NCI-H1105 (cell line): ENCODE measurements at places on chromosomes 7 and 10.

GRCh38 chr7:103394566-103394965 lies 47.1 kb downstream of the PSMC2 start:
- DNase-seq = no peak

DNA sequence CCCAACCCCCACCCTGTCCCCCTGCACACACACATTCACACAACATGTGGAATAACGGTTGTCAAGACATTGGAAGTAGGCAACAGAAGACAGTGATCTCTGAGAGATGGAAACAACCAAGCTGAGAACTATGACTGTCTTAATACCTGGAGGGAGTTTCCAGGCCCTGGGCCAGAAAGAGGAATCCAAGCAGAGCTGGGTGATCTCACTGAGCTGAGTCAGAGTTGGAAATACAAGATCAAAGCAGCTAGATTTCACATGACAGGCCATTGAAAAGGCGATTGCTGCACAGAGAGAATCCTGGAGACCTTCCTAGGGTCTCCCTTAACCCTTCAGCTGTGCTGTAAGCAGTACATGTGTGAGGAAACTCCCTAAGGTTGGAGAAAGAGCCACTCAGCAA lies 165.8 kb upstream of the PRSS1 start:
- no peak for DNase-seq

- DNase-seq = no peak
These were observed 15.1 kb upstream of the COL17A1 start for GRCh38 chr10:104100795-104101194.

DNA sequence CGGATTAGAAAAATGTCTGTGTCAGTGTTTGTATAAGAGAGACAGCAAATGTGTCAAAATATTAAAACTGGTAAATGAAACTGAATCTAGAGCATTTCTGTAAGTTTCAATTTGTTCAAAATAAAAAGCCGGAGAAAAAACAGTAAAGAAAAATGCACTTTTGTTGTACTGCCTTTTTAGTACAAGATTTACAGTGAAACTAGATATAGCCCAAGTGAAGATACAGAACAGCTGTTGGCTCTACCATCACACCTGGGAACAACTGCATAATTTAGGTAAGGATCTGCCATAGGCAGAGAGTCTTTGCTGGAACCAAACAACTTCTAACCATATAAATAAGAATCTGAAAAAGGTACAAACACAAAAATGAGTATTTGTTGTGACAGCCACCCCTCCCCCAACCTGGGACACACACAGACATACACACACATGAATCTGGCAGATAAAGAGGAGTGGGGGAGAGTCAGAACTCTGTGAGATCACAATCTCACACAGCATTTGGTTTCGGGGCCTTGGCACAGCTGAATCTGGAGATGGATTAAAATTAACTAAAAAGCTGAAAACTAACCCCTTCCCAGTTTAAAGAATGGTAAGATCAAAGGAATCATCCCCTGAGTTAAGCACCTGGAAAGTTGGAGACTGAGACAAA lies 54.8 kb downstream of the DPY19L1 start:
- no peak for DNase-seq

- DNase-seq = peak; percentile 49
These were observed 127.2 kb downstream of the SRI start for GRCh38 chr7:88092676-88092999.

DNA sequence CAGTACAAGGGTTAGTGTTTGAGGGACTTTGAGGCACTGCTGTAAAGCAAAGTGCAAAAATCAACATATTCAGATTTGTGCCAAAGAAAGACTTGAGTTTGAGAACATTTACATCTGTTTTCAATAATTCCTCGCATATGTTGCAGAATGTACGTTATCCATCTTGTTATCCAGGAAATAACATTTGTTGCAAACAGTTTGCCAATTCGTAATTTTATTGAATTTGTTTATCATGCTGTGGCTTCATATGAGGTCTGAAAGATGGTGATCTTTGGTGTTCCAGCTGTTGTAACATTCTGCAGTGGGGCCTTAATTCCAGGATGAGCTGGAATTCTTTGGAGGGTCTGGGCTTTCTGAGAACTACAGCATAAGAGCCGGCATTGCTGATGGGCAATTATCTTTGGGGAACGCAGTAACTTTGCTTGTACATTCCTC lies 396.2 kb downstream of the LRMDA start:
- DNase-seq = no peak

DNA sequence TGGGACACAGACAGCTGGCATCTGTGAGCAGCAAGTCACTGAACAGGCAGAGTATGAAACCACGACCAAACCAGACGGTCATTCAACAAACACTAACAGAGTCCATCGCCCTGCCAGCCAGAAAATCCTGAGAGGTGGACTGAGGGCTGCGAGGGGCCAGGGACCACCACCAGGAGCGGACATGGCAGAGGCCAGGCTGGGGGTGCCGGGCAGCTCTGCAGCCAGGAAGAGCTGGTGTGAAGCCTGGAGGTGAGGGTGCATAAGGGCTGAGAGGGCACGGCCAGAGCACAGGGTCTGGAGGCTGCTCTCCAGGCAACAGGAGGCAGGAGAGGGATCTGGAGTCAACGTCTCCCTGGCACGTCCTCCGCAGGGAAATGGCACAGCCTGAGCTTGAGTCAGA lies 15.5 kb downstream of the MAD1L1 start:
- no peak for DNase-seq

DNA sequence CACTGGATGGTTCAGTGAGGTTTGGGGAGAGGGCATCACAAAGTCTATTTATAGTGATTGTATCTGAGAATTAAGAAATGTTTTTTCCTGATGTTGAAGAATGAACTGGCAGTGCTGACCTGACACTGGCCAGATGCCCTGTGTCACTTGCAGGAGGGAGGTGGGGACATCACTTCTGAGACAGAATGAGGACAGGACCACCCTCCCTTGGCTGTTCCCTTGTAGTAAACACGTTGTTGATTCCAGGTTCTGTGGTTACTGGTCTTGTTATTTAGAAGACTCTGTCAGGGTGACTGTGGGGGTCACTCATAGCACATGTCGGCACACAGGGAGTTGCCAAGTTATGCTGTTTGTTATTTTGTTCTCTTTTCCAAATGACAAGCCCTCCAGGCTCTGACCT lies 126.4 kb downstream of the ADCY1 start:
- DNase-seq = no peak

DNA sequence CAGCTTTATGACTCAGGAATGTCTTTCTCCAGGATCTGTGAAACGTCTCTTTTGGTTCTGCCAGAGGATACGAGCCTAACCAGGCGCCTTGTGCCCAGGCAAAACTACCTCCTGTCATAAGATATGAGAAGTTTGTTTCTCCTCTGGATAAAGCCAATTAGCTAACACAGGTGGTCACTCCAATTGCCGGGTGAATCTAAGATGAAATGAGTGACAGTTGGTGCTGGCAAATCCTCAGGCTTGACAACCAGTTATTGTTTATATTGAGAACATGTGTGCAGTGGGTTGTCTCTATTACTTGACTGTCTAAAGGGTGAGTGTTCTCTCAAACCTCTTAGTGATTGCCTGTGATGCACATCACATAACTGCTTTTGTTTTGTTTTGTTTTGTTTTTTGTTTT lies 449.1 kb downstream of the XPNPEP1 start:
- DNase-seq = no peak

GRCh38 chr7:128886391-128887168 lies 23.9 kb downstream of the ATP6V1F start:
- DNase-seq = no peak

DNA sequence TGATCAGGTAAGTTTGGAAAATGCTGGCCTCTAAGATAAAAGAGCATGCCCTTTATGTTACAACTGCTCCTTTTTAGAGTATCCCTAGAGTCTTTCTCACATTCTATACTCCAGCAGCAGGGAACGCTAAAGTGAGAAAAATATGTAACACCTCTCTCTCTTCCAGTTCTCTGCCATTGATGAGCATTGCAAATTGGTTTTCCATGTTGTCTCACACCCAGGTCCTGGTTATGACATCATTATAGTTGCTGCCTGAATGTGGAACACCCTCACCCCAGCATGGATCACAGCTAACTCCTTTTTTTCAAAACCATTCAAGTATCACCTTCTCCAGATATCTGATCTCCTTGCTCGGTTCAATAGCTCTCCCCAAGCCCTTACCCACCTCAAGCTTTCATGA lies 84.4 kb downstream of the DGKI start:
- DNase-seq = no peak

DNA sequence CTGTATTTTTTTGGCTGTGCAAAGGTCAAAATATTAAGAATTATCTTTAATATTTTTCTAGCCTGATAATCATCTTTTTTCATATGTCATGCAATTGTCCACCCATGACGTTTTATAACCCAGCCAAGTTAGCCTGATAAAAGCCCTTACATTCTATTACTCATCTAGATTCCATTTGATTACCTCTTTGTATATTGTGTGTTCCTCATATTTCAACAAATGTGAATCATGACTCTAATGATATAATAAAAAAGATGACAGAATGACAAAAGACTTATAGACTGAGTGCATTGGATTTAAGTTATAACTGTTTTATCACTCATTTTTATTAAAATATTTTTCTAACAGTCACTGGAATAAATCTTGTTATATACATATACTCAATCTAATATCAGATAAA lies 1560.0 kb upstream of the LRRTM3 start:
- no peak for DNase-seq

DNA sequence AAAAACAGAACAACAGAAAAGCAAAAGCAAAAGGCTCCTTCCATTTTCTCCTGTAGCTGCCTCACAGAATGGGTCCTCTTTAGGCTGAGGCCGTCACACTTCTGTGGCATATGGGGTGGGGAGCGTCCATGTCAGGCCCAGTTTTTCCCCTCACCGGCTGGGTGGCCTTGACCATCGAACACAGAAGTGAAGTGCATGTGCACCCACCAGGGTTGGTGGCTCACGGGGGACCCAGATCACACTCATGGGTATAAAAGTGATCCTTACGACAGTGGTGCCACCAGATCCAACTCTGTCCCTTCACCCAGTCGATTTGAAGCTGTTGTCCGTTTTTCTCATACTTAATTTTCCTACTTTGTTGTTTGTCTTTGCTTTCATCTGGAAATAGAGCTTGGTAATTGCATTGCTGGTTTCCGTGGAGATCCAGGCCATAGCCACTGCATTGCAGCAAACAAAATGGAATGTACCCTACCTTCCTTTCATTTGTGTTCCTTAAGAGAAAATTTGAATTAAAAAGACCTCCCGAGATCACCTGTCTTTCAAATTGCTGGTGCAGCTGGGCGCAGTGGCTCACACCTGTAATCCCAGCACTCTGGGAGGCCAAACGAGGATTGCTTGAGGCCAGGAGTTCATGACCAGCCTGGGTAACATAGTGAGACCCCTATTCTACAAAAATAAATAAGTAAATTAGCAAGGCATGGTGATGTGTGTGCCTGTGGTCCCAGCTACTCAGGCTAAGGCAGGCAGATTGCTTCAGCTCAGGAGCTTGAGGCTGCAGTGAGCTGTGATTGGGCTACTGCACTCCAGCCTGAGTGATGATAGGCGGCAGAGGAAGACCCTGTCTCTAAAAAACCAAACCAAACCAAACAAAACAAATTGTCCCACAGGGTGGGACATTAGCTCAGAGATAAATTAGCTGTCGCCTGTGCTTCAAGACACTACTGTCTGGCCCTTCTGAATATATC lies 10.7 kb upstream of the GJD4 start:
- DNase-seq = no peak

DNA sequence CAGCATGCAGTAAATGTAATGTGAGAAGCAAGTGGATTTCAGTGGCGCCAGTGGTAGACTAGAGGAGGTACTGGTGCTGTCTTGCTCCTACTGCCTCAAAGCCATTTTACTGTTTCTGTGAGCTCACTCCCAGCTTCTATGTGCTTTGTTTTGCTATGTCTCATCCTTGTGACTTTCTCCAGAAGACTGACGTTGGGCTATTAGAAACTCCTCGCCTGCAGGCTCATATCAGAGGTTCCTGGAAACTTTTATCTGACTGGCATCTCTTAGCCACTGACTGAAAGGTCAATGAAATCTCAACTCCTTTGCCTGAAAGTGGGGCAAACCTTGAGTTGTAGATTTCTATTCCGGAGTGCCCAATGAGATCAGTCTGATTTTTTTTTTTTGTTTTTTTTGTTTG lies 66.4 kb upstream of the SORCS1 start:
- no peak for DNase-seq

- DNase-seq = no peak
These were observed 29.2 kb downstream of the EXOC4 start for GRCh38 chr7:133282094-133282493.

- no peak for DNase-seq
These were observed 64.0 kb downstream of the DMBT1 start for GRCh38 chr10:122624546-122624945.

GRCh38 chr10:123458933-123459332 lies 207.2 kb upstream of the GPR26 start:
- no peak for DNase-seq

GRCh38 chr10:23432639-23433038 lies 6.2 kb upstream of the OTUD1 start:
- DNase-seq = no peak

DNA sequence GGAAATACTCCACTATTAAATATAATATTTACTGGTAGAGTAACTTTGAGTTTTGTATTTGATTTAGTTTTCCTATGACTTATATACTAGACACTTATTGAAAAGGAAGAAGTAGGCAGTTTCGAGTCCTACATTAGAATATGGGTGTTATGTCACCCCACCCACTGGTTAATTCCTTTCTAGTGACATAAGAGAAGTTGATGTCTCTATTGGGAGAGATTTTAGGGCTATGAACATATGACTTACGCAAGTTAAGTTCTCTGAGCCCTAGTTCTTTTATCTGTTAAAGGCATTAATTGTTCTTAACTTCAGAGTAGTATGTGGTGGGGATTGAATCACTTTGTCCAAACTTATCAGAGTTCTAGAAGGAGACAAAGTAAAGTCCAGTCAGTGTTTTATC lies 30.5 kb downstream of the CPED1 start:
- no peak for DNase-seq

GRCh38 chr7:6271060-6271658 lies 1.3 kb downstream of the CYTH3 start:
- DNase-seq = peak; percentile 44

GRCh38 chr10:129659508-129660268 lies 192.6 kb downstream of the MGMT start:
- DNase-seq = no peak

DNA sequence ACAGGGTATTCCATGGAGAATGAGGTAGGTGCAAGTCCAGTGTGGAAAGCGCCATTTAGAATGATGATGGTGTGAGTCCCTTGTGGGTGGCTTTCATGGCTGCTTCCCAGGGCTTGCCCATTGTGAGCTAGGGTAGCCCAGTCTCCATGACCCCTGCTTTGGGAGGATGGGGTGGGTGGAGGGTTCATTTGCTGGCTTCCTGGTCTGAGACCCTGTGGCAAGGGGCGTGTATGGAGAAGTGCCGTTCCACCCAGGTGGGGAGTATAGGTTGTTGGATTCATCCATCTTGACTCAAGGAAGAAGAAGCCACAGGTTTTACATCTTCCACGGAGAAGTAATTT lies 27.7 kb downstream of the CCM2 start:
- DNase-seq = no peak

- peak; percentile 2 for DNase-seq
These were observed 230.9 kb downstream of the BICC1 start for GRCh38 chr10:58743466-58744115.

DNA sequence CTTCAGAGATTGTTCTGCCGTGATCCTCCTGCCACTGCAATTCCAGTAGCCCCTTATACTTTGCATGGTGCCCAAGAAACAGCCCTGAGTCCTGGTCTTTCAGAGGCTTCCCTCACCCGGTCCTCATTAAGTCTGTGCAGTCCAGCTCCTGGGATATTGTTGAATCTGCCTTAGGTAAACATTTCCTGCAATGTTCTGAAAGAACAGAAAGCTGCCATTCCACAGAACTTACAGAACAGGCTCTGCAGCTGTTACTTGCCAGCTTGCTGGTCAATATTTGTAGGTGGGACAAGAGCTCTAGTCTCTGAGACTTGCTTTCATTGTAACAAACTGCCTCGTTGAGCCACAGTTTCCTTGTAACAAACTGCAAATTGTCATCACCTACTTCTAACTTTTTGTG lies 115.0 kb upstream of the KIF5B start:
- no peak for DNase-seq
